PC-9 (cell line): ENCODE measurements at places on chromosomes 6 and 20. TPM values are rescaled to one million over a fixed set of nuclear protein-coding genes. Genes with fewer than 3 reads are reported as not detected.
A peak's percentile ranks its signal among the peaks of the same experiment; 100 is the strongest.

GRCh38 chr6:15220062-15220461 is 25.8 kb upstream of the JARID2 start:
- no peak overlapping the region for H3K27ac ChIP-seq
- no peaks in the 10 kb centered on the region for H3K27me3 ChIP-seq
- no peak for DNase-seq
- H3K36me3 ChIP-seq = no peaks in the 10 kb centered on the region
- H3K4me3 ChIP-seq = no peak overlapping the region

DNA sequence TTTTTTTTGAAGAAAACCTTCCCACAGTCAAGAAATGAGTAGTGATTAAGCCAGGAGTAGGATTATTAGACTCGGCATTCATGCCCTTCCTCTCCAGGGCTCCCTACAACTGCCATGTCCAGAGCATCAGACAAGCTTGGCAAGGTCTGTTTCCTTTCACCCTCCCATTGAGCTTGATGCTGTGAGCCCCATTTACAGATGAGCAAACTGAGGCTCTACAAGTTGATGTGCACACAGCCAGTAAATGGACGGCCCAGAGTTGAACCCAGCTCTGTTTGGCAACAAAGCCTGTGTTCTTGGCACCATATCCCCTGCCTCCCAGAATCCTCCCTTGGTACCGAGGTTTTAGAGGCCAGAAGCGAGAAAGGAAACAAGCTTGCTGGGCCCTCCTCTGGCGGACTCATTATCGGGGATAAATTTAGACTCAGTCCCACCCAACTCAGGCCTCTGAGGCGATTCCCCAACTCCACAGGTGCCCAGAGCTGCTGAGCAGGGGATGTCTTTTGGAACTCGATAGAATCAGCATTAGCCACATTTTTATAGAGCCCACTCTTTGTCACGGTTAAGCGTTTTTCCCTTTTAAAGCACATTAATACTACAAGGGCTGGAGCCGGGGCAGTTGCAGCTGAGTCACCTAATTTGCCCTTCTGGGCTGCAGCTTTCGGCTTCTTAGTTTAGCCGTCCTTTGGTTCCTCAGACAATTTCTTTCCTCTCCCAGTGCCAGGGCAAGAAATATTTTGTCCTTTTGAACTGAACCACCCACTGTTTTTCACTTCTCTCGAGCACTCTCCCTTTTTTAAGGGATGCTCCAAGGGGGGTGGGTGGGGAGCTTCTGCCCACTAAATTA is 23.0 kb upstream of the NFATC2 start:
- H3K27ac ChIP-seq = no peak overlapping the region
- DNase-seq = no peak
- H3K4me1 ChIP-seq = peaks cover 32% of the 10 kb centered on the region
- H3K4me3 ChIP-seq = no peak overlapping the region
- no peaks in the 10 kb centered on the region for H3K36me3 ChIP-seq
- H3K27me3 ChIP-seq = peaks cover 56% of the 10 kb centered on the region

GRCh38 chr20:2751878-2752566 is 48.4 kb downstream of the CPXM1 start:
- peaks cover 7% of the 10 kb centered on the region for H3K4me1 ChIP-seq
- peaks cover 43% of the 10 kb centered on the region for H3K27me3 ChIP-seq
- no peaks in the 10 kb centered on the region for H3K36me3 ChIP-seq
- peak; percentile 29 for DNase-seq

DNA sequence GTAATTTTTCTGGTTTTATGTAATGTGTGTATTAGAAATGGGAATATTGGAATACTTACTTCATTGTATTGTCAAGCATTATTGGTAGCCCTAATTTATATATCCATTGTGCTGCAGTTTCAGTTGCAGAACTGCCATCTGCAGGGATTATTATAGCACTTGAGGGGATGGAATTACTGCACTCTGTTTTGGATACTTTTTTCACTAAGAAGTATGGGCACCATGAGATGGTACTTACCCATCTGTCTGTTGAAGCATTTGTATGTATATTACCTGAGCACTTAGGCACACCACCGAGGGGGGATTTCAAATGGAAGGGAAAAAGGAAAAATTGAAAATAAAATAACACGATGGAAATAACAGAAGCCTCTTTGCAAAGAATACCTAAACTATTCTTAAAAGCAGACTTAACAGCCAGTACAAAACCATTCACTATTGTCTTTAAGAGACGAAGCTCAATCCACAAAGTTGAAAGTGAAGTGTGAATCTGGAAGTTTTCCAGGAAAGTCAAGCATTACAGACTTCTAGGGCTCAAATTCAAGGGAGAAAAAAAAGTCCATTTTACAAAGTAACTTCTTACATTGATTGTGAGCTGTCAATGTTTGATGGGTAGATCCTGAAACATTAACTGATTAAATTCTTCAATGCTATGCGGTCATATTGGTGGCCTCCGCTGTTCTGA is 318.7 kb downstream of the SOX4 start:
- H3K4me3 ChIP-seq = no peak overlapping the region
- no peak for DNase-seq
- H3K4me1 ChIP-seq = 0 out of 2 replicates have a peak, but pooled peaks cover under 1% of the 10 kb centered on the region
- no peaks in the 10 kb centered on the region for H3K36me3 ChIP-seq
- H3K27me3 ChIP-seq = no peaks in the 10 kb centered on the region

- no peak overlapping the region for H3K4me3 ChIP-seq
- DNase-seq = no peak
- no peaks in the 10 kb centered on the region for H3K27me3 ChIP-seq
- H3K4me1 ChIP-seq = peaks cover 53% of the 10 kb centered on the region
- H3K27ac ChIP-seq = no peak overlapping the region
- peaks cover 43% of the 10 kb centered on the region for H3K36me3 ChIP-seq
Measured at GRCh38 chr20:25256226-25256859, 8.5 kb downstream of the PYGB start.

The VNN1 gene
- total RNA-seq = 0.65 and 1.6 TPM in 2 replicates

- H3K27me3 ChIP-seq = no peaks in the 10 kb centered on the region
- no peak overlapping the region for H3K4me3 ChIP-seq
- no peaks in the 10 kb centered on the region for H3K36me3 ChIP-seq
Measured at GRCh38 chr6:153231048-153231646, 100.1 kb upstream of the RGS17 start.

GRCh38 chr6:62775427-62776022 is 435.7 kb upstream of the FKBP1C start:
- no peak for DNase-seq
- H3K27me3 ChIP-seq = no peaks in the 10 kb centered on the region
- H3K36me3 ChIP-seq = no peaks in the 10 kb centered on the region
- no peak overlapping the region for H3K27ac ChIP-seq

GRCh38 chr6:88609983-88610382 is 353.4 kb downstream of the RNGTT start:
- H3K36me3 ChIP-seq = no peaks in the 10 kb centered on the region
- H3K4me3 ChIP-seq = no peak overlapping the region
- H3K27me3 ChIP-seq = no peaks in the 10 kb centered on the region
- H3K27ac ChIP-seq = no peak overlapping the region
- no peak for DNase-seq

DNA sequence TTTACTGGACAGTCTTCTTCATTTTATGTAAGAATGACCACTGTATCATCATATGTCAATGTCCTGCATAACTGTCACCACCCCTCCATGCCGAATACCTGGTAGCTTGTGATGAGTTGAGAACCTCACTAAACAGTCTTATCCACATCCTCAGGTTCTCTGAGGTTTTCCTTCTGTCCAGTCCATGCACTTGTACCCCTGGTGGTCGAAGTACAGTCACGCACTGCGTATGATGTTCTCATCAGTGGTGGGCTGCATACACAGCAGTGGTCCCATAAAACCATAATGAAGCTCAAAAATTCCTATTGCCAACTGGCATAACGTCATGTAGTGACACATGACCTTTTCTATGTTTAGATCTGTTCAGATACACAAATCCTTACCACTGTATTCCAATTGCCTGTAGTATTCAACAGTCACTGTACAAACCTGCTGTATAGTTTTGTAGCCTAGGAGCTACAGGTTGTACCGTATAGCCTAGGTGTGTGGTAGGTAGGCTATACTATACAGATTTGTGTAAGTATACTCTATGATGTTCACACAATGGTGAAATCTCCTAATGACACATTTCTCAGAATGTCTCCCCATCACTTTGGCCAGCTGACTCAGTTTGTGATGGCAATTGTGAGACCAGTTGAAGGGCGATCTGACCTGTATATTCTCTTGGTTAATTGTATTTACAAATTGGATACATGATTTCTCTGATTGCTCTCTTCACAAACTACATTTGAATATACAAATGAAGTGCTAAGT is 31.3 kb upstream of the SDCBP2 start:
- no peak overlapping the region for H3K4me3 ChIP-seq
- no peaks in the 10 kb centered on the region for H3K4me1 ChIP-seq
- no peaks in the 10 kb centered on the region for H3K27me3 ChIP-seq
- no peak for DNase-seq

DNA sequence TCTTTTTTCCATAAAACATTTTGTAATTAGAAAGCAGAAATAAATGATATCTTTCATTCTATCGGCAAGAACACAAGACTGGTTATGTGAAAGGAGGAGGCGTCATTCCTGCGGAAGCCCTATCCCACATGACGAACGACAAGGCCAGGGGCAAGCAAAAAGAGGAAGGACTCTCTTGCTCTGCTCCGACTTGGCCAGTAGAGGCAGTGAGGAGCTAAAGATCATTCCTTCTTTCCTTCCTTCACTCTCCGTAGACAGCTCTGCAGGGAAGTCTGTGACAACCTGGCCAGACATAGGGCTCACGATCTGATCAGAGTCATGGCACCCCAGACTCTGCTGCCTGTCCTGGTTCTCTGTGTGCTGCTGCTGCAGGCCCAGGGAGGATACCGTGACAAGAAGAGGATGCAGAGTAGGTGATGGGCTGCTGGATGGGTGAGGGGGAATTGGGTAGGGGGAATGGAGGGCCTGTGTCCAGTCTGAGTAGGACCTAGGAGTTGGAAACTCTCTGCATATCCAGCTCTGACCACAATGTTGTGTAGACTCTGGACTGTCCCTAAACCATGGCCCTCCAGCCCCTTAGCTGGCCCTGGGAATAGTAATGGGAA is at the start of gene WFDC10A:
Gene WFDC10A, plus strand, starts transcription at position 244 of the 605 bp plus-strand sequence. Its CDS starts 75 bp downstream, at position 319.
- H3K36me3 ChIP-seq = no peaks in the 10 kb centered on the region
- H3K27me3 ChIP-seq = peaks cover 7% of the 10 kb centered on the region; the same call in 1 of the 2 replicates
- H3K4me3 ChIP-seq = no peak within 1 kb of the TSS
- peak; percentile 50 for DNase-seq

The DNAH8 gene
- total RNA-seq = not detected in 2 replicates

- no peak overlapping the region for H3K27ac ChIP-seq
- H3K4me1 ChIP-seq = no peaks in the 10 kb centered on the region
- H3K4me3 ChIP-seq = no peak overlapping the region
- no peaks in the 10 kb centered on the region for H3K27me3 ChIP-seq
Measured at GRCh38 chr6:38146021-38146733, 326.6 kb downstream of the ZFAND3 start.

- no peaks in the 10 kb centered on the region for H3K27me3 ChIP-seq
- H3K4me3 ChIP-seq = no peak overlapping the region
- H3K4me1 ChIP-seq = no peaks in the 10 kb centered on the region
- H3K27ac ChIP-seq = no peak overlapping the region
Measured at GRCh38 chr6:149093643-149094042, 223.9 kb upstream of the TAB2 start.

The FOXC1 gene
- total RNA-seq = 16.2 and 18.6 TPM in 2 replicates

DNA sequence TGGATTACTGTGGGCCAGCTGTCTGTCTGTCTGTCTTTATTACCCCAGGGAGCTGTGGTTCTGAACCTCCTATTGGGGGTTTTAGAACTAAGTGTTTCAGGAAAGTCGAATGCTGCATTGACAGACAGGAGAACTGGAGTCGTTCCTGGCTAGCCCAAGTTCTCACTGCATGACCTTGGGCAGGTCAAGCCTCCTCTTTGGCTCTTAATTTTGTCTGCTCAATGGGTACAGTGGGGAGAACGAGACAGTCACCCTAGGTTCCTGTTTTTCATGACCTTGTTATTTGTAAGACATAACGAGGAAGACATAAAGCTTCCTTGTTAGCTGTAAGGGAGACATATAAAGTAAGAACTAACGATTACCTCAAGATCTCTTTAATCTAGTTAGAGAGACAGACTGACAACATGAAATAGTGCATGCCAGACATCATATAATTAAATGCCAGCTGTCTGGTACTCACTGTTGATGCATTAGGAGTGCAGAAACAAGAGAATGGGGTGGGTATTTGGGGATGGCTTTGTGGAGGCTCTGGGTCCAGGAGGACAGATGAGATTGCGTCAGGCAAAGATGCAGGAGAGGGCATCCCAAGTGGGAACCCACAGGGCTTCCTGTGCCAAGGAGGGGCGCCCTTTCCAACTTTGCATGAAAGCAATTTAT is 3.7 kb upstream of the CCDC167 start:
- no peak for DNase-seq
- H3K27me3 ChIP-seq = no peaks in the 10 kb centered on the region; the same call in 1 of the 2 replicates
- H3K4me1 ChIP-seq = 0 out of 2 replicates have a peak, but pooled peaks cover 6% of the 10 kb centered on the region
- no peak overlapping the region for H3K4me3 ChIP-seq
- no peaks in the 10 kb centered on the region for H3K36me3 ChIP-seq

DNA sequence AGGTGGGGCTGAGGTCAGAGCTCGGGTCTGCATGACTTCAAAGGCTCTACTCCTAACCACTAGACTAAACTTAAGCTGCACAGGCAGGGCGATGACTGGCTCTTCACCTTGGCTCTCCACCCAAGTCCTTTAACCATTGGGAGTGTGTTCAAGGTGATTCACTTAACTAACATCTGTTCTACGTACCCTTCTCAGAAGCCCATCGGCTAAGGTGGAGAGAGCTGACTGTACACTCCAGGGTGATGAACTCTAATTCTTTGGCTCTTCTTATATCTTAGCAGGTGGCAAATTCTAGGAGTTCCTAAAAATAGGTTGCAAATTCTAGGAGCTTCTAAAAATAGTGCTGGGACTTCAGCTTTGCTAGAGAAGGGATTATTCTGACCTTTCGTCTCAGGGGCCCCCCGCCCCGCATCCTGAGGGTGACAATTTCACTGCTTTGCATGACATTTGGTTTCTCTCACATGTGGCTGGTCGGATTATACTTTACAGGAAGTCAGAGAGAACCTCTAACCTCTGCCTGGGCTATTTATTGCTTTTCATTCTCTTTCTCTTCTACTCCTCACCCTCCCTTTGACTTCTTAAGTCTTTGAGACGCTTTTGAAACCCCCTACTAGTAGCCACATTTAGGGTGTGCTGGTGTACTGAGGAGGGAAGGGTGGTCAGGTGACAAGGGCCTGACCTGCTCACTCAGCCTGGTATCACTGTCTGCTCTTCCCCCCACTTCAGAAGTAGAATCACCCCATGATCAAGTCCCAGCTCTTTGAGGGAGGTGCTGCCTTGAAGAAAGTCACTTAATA is 55.5 kb downstream of the PRDM1 start:
- H3K27ac ChIP-seq = no peak overlapping the region
- DNase-seq = no peak
- H3K36me3 ChIP-seq = no peaks in the 10 kb centered on the region
- H3K27me3 ChIP-seq = no peaks in the 10 kb centered on the region
- peaks cover 29% of the 10 kb centered on the region for H3K4me1 ChIP-seq
